Suprapubic skin (tissue), 4 donors: ENCODE measurements at places on chromosomes 7 and 10.
A peak's percentile ranks its signal among the peaks of the same experiment; 100 is the strongest.

GRCh38 chr7:131501422-131501821 is 55.0 kb downstream of the PODXL start:
- no peak for DNase-seq

GRCh38 chr10:46090258-46090812 is 44.3 kb upstream of the MSMB start:
- peak; percentile 32 for DNase-seq

DNA sequence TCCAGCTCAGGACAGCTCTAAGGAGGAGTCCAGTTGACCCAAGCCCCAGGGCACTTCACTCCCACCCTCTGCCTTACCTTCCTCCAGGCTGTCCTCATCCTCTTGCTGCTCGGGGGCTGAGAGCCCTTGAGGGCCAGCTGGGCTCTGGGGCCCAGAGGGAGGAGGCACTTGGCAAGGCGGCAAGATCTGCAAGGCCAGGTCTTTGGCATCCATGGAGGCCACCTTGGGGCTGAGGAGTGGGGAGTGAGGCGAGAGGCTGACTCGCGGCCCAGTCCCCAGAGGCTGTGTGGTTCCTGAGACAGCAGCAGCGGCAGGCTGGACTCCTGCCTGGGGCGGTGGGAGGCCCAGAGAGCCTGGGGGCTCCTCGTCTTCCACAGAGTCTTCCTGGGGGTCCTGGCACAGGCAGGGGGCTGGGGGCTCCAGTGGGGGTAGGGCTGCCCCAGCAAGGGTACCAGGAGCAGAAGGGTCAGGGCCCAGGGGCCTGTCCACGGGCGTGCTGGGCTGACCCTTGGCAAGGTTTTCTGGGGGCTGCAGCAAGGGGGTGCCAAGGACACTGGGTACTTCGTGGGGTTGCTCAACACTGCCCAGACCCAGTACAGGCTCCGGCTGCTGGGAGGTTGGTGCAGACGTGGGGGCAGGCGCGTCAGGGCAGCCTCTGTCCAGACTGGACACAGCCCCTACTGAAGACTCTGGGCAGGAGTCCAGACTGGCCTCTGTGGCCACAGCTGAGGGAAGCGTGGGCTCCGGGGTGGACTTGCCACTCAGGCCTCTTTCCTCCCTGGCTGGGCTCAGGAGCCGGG is 6.5 kb downstream of the NACAD start:
- DNase-seq = peak; percentile 73

- no peak for DNase-seq
These were observed 112.3 kb downstream of the ARHGAP12 start for GRCh38 chr10:31816318-31816717.

- DNase-seq = no peak
These were observed 39.3 kb downstream of the BAZ1B start for GRCh38 chr7:73482746-73483145.

- no peak for DNase-seq
These were observed 3.3 kb downstream of the CDHR1 start for GRCh38 chr10:84197643-84198042.

GRCh38 chr7:20417260-20417659 is 86.6 kb downstream of the ITGB8 start:
- no peak for DNase-seq

DNA sequence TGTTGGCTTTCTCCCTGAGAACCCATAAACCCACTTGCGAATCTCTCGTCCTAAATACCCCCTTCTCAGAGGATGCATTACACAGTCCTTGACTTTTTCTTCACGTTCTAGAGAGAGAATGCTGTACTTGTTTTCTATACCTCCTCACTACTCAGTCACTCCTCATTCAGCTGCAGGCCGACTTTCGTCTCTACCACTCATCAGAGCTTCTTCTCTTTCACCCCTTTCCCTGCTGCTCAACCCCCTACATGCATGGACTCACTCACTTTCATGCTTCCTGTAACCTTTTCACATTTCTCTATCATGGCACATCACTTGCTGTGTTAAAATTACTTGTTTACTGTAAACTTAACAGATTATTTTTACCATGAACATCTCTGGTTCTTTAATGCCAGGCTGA is 19.8 kb downstream of the MDFIC start:
- no peak for DNase-seq

DNA sequence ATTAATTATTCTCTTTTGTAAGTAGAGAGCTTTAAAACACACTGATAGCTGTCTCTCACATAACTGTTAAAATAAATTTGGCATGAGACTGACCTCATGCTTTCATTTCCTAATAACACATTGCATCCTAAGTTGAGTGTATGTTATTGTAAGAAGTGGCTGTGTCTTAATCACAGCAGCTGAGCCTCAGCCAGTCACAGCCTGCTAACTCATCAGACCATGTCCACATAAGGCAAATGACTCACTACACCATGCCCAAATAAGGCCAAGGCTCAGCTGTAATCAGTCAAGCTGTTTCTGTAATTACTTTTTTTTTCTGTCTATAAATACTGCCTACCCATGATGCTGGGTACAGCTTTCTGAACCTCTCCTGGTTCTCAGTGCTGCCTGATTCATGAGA is 860.9 kb downstream of the XPNPEP1 start:
- no peak for DNase-seq

DNA sequence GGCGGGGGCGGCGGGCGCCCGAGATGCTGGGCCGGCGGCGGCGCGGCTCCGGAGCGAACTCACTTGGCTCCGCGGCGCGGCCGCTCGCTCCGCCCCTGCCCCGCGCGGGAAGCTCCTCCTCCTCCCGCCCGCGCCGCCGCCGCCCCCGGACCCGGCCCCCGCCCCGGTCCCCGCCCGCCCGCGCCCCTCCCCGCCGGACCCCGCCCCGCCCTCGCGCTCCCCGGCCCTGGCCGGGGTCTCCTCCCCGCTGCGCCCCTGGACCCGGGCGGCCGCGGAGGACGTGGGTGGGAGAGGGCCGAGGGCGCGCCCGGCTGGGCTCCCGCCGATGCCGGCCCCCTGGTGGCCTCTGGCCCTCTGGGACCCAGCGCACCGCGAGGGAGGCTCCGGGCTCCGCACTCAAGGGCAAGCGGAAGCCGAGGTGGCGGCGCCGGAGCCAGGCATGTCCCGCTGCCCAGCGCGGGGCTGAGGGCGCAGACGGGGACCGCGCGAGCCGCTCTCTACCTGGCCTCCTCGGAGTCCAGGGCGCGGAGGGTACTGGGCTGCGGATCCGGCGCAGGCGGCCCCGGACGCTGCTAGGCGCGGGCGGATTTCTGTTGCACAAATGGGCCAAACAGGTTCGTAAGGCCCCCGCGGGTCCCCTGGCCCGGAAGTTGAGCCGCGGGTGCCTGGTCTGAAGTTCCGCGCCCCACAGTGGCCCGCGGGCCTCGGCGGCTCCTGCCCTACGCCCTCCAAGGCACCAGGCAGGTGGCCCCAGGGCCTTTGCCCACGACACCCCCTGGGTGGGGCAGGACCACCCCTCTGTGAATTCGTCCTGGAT is at the start of gene TCERG1L:
TSS of gene TCERG1L (minus strand) at position 61 of the 817 bp plus-strand sequence. CDS start 86 bp downstream, outside the sequence.
- no peak for DNase-seq

- no peak for DNase-seq
These were observed 81.7 kb downstream of the CACNB2 start for GRCh38 chr10:18221882-18222281.

- DNase-seq = no peak
These were observed 25.0 kb downstream of the IGF2BP3 start for GRCh38 chr7:23445326-23445725.

GRCh38 chr10:72704117-72704516 is 12.2 kb downstream of the MCU start:
- DNase-seq = no peak

GRCh38 chr7:5406957-5407945 is 16.4 kb downstream of the TNRC18 start:
- no peak for DNase-seq

DNA sequence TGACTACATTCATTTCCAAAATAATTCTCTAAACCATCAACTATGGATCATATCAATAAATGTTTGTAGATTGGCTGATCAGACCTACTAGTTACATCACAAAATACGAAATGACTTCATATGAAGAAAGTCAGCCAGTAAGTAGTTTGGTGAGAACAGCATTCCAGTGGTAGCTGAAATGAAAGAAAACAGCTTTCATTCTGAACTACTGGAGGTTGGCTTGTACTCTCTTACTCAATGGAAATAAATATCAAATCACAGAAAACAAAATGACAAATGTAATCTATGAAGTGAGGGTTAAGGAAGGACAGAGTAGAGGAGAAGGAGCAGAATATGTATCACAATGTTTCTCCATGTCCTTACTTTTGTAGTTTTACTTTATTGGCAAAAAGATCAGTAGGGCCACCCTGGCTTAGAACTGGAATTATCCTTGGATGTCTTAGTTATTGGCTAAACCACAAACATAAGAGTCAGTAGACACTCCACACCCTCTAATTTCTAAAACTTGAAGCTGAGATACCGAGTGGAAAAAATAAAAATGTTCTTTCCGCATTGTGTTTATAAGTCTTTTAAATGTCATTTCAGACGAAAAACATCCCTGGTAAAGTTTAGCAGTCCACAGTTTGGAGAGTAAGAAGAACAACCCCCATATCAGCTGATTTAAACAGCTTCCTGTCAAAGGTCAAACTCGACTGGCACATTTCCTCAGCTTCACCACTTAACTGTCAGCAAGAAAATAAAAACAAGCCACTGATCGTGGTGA is 74.0 kb upstream of the DGKI start:
- DNase-seq = no peak

DNA sequence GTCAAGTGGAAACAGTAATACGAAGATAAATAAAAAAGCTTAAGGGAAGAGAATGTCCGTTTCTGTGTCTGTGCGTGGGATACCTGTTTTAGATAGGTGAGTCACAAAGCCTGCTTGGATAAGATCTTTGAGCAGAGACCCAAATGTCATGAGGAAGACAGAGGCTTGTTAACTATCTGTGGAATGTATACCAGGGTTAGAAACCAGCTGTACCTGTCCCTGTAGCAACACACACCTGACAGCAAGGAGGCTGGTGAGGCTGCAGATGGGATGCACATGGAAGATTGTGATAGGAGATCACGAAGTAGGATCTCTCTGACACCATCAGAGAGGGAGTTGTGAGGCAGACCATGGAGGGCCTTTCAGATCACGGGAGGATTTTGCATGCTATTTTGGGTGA is 105.3 kb downstream of the ARHGAP21 start:
- no peak for DNase-seq

- DNase-seq = peak; percentile 9
These were observed 8.7 kb downstream of the DUSP5 start for GRCh38 chr10:110506448-110506847.

- no peak for DNase-seq
These were observed 144.0 kb upstream of the ITGB1 start for GRCh38 chr10:33102071-33102470.

GRCh38 chr7:33494474-33494873 is 365.1 kb downstream of the BBS9 start:
- no peak for DNase-seq

DNA sequence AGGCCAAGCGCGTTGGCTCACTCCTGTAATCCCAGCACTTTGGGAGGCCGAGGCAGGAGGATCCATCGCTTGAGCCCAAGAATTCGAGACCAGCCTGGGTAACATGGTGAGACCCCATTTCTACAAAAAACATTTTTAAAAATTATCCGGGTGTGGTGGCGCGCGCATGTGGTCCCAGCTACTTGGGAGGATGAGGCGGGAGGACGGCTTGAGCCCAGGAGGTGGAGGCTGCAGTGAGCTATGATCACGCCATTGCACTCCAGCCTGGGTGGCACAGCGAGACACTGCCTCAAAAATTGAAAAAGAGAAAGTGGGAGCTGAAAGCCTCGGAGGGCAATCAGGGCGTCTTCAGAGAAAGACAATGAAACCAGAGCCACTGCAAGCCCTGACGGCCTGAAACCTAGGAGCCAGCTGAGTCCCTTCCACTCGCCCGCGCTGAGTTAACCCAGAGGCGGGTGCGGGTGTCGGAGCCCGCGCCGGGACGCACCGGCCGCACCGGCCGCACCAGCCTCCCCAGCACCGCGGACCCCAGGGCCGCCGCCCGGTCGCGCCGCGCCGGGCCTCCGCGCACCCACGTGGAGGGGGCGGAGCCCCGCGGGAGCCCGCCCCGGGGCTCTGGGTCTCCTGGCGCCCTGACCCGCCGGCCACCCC is 22.4 kb downstream of the ZFAND2A start:
- DNase-seq = no peak

- DNase-seq = no peak
These were observed 69.7 kb upstream of the STK17A start for GRCh38 chr7:43513251-43513650.

DNA sequence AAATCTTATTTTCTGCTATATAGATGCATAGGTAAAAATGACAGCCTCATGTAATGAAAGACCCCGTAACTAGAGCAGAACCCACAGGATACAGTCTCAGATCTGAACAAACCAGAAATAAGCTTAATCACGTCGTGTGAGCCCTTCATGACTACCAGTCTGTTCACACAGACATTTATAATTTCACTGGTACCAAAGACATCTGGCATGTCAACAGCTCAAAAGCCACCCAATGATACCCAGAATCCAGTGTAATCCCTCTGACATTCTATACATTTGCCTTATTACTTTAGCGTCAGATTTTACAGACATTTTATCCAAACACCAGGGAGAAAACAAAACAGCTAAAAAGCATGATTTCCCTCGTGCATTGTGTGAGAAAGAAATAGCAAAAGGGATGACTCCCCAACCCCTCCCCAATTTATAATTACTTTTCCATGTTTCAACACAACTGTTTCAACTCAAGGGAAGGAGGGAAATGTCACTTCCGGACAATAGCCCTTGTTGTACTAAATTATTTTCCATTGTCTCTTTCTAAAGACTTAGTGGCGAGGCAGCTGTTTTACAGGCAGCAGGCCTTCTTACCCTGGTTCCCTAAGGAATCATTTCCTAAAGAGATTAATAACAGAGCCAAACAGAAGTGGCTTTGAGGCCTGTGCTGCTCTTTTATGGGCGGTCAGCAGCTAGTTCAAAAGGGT is 33.2 kb downstream of the DOCK4 start:
- DNase-seq = no peak

GRCh38 chr7:128954830-128955802 is 17.4 kb downstream of the IRF5 start:
- DNase-seq = no peak

GRCh38 chr7:99000904-99001465 is 122.7 kb downstream of the TRRAP start:
- peak; percentile 18 for DNase-seq

DNA sequence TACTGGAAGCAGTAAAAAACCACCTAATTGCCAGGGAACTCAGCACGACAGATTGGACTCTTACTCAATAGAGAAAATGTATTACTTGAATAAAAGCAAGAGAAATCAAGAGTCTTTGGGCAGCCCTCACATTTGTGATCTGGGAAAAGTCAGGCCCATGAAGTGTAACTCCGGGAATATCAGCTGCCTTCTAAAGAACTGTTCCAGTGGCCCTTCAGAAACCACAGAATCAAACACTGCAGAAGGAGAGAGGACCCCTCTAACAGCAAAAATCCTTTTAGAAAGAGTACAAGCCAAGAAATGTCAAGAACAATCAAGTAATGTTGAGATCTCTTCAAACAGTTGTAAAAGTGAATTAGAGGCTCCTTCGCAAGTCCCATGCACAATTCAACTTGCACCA is 540.0 kb upstream of the TEX47 start:
- DNase-seq = no peak

GRCh38 chr7:55172161-55172560 is 153.3 kb downstream of the EGFR start:
- no peak for DNase-seq
